Esophagus mucosa (tissue), 1 donor: ENCODE measurements at places on chromosomes 3 and 15. TPM values are rescaled to one million over a fixed set of nuclear protein-coding genes. Genes with fewer than 3 reads are reported as not detected.

Gene CD276
- 14.7 TPM for total RNA-seq

- peak; percentile 75 for ATAC-seq
Observed at GRCh38 chr3:9500108-9501050, 53.2 kb downstream of the LHFPL4 start.

GRCh38 chr3:192514754-192515663, 212.3 kb downstream of the FGF12 start:
- peak; percentile 67 for ATAC-seq

GRCh38 chr15:63422891-63423590, 41.4 kb upstream of the CA12 start:
- ATAC-seq = no peak

GRCh38 chr3:42683875-42684598, 1.3 kb upstream of the KLHL40 start:
- peak; percentile 96 for ATAC-seq

DNA sequence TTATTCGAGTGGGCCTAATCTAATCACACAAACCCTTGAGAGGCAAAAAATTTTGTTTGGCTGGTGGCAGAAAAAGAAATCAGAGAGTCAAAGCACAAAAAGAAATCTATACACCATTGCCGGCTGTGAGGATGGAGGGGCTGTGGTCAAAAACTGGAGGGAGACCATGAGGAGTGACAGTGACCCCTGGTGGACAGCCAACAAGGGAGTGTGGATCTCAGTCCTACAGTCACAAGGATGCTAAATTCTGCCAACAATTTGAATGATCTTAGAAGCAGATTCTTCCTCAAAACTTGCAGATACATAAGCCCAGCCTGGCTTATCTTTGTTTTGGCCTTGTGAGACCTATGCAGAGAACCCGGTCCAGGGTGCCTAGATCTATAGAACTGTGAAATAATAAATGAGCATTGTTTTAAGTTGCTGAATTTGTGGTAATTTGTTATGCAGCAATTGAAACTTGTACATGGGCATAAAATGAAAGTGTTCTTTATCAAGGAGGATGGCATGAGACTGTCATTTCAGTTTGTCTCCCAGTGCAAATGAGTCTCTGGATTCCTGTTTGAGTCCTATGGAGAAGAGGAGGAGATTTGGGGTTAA, 103.0 kb upstream of the ARHGEF26 start:
- no peak for ATAC-seq

- ATAC-seq = no peak
Observed at GRCh38 chr3:37574177-37574943, 287.3 kb upstream of the CTDSPL start.

- ATAC-seq = no peak
Observed at GRCh38 chr3:4030624-4031023, 231.4 kb downstream of the LRRN1 start.

DNA sequence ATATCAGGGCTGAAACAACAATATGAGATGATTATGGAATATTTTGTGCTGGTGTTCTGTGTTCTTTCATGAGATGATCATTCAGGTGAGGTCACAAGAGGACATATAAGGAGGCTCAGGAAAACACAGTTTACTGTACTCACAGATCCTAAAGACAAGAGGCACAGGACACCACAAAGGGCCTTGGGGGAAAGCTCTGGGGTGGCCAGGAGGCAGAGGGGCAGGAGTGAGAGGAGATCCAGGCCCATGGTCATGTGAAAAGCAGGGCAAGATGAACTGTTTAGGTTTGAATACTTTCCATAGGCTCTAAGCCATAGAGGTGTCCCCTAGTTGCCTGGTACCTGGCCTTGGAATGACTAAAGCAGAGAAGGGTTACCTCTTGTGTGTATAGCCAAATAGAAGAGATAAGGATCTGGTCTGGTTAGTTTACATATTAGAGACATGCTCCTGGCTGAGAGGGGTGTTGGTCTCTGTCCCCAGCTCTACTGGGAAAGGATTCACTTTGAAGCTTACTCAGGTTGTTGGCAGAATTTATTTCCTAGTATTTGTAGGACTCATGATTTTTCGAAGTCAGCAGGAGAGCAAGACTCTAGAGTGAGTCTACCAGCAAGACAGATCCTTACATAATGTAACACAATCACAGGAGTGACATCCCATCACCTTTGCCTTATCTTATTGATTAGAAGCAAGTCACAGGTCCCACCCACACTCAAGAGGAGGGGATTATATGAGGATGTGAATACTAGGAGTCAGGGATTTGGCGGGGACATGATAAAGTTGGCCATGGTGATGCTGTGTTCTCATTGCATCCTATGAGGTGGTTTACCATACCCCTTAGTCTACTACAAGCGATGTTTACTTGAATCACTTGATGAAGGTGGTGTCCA, 11.3 kb upstream of the TM4SF1 start:
- no peak for ATAC-seq
